Breast epithelium (tissue), 4 donors: ENCODE measurements at places on chromosomes 1 and 21. TPM values are rescaled to one million over a fixed set of nuclear protein-coding genes. Genes with fewer than 3 reads are reported as not detected.

GRCh38 chr1:198597690-198598430 is 41.0 kb upstream of the PTPRC start:
- no peak for DNase-seq
- no peak overlapping the region for H3K27ac ChIP-seq
- H3K36me3 ChIP-seq = no peaks in the 10 kb centered on the region
- H3K27me3 ChIP-seq = no peaks in the 10 kb centered on the region
- no peaks in the 10 kb centered on the region for H3K4me1 ChIP-seq

The HES5 gene
- not detected for total RNA-seq

The MTOR gene
- 46.5 TPM for total RNA-seq

GRCh38 chr1:20975668-20976067 is 188.6 kb upstream of the HP1BP3 start:
- no peak overlapping the region for H3K27ac ChIP-seq
- no peaks in the 10 kb centered on the region for H3K36me3 ChIP-seq
- H3K4me1 ChIP-seq = no peaks in the 10 kb centered on the region
- H3K4me3 ChIP-seq = no peak overlapping the region
- no peak for DNase-seq

DNA sequence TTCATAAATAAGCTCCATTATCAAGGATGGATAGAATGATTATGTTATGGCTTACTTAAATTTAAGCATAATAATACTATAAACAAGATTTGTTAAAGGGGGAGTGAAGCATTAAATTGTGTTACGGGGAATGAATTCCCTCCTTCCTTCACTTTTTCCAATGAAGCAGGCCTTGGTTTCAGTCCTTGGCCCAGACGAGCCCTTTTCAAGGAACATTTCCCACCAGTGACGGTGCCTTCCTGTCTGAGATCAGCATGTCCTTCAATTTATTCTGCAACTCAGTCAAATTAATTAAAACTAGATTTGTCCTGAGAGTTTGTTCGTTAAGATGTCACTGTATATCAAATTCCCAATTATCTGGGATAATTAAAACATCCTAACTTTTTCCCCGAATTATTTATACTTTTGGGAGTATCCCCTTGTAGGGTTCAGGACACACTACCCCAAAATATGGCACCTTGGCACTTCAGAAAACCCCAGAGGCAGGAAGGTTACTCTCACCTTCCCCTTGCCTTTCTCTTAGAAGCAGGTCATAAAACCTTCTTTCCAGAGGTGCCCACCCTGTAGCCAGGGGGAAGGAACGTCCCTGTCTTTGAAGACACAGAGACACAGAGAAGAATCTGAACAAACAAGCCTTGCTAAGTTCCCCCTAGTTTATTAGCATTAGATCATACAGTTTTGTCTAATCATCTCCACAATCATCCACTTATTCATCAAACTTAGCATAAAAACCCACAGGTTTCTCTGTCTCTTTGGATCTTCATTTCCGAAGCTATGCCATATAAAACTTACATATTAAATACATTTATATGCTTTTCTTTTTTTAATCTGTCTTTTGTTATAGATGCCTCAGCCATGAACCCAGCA is 86.2 kb upstream of the ARHGAP29 start:
- H3K27me3 ChIP-seq = no peaks in the 10 kb centered on the region
- H3K36me3 ChIP-seq = no peaks in the 10 kb centered on the region
- no peak for DNase-seq
- H3K27ac ChIP-seq = peak overlapping the region; percentile 91
- H3K4me3 ChIP-seq = no peak overlapping the region
- peaks cover 7% of the 10 kb centered on the region for H3K4me1 ChIP-seq

- no peak overlapping the region for H3K4me3 ChIP-seq
- H3K4me1 ChIP-seq = peaks cover 7% of the 10 kb centered on the region
- H3K36me3 ChIP-seq = no peaks in the 10 kb centered on the region
- no peak overlapping the region for H3K27ac ChIP-seq
Measured at GRCh38 chr1:25342846-25343245, 4.7 kb downstream of the TMEM50A start.
